Myocyte (in vitro differentiated cells): ENCODE measurements at places on chromosomes 13 and 19. TPM values are rescaled to one million over a fixed set of nuclear protein-coding genes. Genes with fewer than 3 reads are reported as not detected.
A peak's percentile ranks its signal among the peaks of the same experiment; 100 is the strongest.

GRCh38 chr13:101423872-101424271, 7.6 kb upstream of the NALCN start:
- DNase-seq, result no peak

Gene C5AR2
- not detected in 2 replicates for total RNA-seq

DNA sequence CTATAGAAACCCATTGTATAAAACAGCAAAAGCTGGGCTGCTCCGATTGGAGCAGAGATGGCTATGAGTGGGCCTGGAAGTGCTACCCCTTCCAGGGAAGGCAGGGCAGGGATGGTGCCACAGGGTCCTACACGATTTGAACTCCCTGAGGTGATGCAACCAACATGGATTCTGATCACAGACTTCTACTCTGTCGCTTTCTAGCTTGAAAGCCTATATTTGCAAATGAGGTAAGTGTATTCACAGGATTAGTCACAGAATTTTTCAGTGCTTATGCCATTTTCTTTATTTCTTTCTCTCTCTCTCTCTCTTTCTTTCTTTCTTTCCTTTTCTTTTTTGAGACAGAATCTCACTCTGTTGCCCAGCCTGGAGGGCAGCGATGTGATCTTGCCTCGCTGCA, 179.0 kb downstream of the SPRY2 start:
- DNase-seq, result no peak

GRCh38 chr13:24679686-24680085, 522 bp upstream of the ATP12A start:
- DNase-seq, result no peak

DNA sequence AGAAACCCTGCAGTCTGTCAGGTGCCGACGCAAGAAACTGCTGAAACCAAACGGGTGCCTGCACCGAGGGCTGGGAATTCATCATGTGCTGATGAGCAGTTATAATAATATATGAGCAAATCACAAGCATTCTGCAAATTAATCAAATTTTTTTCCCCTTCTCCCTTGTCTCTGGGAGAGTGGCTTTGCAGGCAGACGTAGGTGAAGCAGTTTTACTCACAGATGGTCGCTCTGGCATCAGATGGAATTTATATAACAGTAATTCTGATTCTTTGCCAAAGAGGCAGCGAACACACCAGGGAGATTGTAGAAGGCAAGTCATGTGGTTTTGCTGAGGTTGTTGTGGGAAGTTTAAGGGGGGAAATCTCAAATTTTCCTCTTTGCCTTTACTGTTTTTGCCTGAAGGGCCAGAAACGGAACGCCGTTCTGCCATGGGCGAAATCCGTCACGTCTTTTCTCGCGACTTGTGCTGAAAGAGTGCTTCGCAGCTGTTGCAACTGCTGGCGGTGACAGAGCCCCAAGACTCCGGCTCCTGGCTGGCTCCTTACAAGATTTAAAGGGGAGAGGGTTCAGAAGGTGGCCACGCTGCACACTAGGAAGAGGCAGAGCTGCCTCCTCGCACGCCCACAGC, 320.1 kb downstream of the ZNF536 start:
- peak; percentile 27 for DNase-seq

- no peak for DNase-seq
Observed at GRCh38 chr13:26695360-26695705, 65.3 kb downstream of the GPR12 start.

DNA sequence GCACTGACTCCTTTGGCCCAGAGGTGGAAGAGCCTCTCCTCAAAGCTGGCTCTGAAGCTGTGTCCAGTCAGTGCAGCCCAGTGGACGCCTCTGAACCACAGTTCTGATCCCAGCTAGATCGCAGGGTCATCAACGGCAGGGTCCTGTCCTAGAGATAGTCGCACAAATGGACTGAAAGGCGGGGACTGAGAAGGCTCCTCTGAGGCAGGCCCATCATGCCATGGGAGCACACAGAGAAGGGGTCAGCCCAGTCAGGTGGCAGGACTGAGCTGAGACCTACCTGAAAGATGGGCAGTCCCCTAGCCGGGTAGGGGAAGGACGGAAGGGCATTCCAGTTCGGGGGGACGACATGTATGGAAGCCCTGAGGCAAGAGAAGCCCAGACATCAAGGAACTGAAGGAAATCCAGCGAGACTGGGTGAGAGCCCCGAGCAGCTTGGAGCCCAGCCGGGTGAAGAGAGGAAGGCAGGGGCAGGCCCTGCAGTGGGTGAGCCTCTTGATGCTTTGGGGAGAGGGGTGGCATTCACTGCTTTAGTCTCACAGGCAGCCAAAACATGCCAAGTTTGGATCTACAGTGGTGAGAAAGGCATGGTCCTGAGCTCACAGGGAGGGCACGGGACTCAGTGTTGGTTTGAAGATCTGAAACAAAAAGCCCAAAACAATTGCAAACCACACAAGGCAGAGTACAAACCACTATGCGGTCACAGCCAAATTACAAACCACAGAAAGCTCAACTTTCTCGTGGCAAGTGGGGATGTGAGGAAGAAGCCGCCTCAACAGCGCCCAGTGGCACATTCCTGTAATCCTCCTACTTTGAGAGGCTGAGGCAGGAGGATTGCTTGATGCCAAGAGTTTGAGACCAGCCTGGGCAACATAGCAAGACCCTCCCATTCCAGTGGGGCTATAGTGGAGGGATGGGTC, 10.0 kb downstream of the CALM3 start:
- DNase-seq, result peak; percentile 62

GRCh38 chr19:6768236-6768785, 1.1 kb upstream of the SH2D3A start:
- DNase-seq, result no peak

GRCh38 chr19:33689868-33690267, 68.1 kb downstream of the CHST8 start:
- no peak for DNase-seq

Gene ZNF442
- 2.8 and 3.7 TPM in 2 replicates for total RNA-seq

Gene DIAPH3
- 3.2 and 5.3 TPM in 2 replicates for total RNA-seq

DNA sequence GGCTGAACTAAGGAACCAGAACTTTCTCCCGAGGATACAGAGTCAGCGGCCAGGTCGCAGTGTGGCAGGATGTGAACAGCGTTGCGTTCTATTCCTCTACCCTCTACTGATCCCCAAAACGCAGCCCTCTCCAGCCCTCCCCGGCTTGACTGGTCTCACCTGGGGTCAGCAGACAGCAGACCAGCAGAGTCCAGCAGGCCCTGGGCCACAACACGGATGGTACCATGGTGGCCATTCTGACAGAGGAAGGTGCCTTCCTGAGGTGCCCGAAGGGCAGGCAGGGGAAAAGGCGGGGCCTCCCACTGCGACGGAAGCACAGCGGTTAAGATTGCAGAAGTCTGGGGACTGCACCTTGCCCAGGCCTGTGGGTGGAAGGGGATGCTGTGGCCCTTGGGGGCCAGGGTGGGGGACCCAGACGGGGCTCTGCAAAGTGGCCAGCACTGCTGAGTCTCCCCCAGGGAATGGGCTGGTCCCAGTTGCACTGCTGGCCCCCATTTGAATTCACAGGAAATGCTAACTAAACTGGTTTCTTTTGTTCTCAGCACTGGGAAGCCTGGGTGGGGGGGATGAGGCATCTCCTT, at the start of gene ICAM3:
Gene ICAM3, minus strand, starts transcription at position 245 of the 581 bp plus-strand sequence. Its CDS starts 10 bp downstream, at position 235.
- no peak for DNase-seq

Gene GIPC3
- 0.19 and 0.31 TPM in 2 replicates for total RNA-seq

- no peak for DNase-seq
Observed at GRCh38 chr13:22320991-22321390, 650.1 kb downstream of the FGF9 start.

GRCh38 chr19:18501832-18502231, 20.0 kb downstream of the ELL start:
- DNase-seq, result no peak

Gene COMP
- total RNA-seq, result not detected in 2 replicates

DNA sequence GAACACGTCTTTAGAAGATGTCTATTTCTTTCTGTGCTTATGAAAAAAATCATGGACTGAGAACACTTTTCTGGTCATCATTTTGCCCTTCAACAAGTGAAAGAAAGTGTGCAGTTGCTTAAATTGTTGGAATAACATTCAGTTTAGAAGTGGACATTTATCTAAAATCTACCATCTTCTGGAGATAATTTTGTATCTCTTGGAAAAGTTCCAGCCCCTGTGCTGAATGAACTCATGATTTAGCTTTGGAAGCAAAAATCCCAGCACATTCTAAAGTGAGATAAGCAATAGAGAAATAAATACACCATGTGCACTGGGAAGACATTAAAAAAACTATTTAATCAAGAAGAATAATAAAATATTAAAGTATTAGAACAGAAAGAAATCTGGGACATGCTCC, 1420.8 kb upstream of the SLC10A2 start:
- DNase-seq, result no peak

Gene NLRP7
- total RNA-seq, result not detected in 2 replicates

DNA sequence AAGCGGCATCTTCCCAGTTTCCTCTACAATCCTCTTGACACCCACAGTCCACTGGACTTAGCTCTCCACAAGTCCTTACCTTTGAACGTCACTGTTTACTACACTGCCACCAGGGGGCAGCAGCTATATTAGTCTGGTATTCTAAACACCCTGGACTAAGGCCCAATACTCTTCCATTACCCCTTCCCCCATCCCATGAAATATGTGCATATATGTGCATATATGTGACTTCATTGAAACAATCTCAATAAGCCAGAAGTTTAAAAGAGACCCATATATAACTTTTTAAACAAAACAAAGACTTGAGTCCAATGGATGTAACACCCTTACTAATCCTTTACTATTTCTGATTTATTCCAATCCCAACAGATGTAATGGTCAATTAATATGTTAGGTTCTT, 15.5 kb downstream of the GGACT start:
- peak; percentile 78 for DNase-seq

- no peak for DNase-seq
Observed at GRCh38 chr13:79799059-79799867, 318.3 kb downstream of the NDFIP2 start.
